ENCODE measurements at places on chromosomes 13 and 19.

GRCh38 chr13:114109641-114110041 is 22.8 kb downstream of the RASA3 start:
- DNase-seq = no peak

GRCh38 chr13:107373551-107373950 is 805.6 kb upstream of the ARGLU1 start:
- DNase-seq = no peak

DNA sequence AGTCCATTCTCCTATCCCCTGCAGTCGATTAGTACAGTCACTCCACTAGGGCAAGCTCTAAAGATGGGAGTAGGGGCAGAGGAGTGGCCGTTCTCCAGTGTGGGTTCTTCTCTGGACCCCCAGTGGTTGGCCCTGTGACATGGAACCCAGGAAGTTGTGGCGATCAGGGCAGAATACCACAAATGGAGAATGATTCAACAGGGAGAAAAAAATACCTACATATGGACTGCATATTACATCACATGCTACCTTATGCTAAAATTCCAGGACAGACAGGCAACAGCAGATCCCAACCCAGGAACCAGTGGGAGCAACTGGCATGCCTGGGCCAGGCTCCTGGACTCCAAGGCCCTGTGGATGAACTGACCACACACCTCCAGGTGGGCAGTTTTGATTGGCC is 20.4 kb downstream of the POU2F2 start:
- no peak for DNase-seq

DNA sequence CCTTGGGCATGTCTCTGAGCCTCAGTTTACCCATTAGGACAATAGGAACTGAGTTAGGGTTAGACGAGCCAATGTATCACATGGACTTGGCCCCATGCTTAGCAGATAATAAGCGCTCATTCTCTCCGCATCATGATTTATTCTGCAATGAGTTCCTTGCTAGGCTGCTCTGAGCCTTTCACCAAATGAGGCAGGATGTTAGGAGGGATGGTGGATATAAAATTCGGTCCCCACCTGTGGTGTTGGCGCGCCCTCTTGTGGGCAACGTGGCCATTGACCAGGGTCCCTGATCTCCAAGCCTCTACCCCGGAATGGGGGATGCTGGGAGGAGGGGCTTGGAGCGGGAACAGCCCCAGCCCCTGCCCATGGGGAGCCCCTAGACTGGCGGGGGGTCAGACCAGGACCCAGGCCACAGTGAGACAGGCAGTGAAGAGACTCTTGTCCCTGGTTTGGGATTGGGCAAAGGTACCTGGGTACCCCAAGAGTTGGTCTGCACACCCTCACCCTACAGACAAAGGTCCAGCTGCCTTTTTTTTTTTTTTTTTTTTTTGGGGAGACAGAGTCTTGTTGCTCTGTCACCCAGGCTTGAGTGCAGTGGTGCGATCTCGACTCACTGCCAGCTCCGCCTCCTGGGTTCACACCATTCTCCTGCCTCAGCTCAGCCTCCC is 43.9 kb downstream of the CERS4 start:
- DNase-seq = peak; percentile 74

GRCh38 chr13:63501702-63502101 is 2086.1 kb upstream of the PCDH20 start:
- DNase-seq = no peak

DNA sequence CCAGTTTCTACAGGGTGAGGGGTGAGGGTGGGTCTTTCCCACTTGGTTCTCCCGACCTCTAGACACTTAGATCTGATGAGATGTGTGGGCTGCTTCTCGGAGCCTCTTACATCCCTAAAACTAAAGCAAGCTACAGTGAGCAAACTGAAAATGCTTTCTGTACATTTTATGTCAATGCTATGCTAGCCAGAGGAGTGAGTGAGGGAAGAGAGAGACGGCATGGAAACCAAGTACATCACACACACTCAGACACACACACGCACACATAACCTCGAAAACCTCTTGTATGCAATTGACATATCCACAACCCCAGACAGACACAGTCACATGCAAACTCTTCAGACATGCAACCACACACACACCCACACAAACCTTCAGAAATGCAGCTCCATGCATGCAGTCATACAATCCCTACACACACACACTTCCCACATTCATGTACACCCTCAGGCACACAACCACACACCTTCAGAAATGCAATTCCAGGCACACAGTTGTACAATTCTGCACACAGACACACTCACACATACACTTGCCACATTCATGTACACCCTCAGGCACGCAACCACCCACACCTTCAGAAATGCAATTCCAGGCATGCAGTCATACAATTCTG is 1.4 kb downstream of the SLC1A6 start:
- no peak for DNase-seq

DNA sequence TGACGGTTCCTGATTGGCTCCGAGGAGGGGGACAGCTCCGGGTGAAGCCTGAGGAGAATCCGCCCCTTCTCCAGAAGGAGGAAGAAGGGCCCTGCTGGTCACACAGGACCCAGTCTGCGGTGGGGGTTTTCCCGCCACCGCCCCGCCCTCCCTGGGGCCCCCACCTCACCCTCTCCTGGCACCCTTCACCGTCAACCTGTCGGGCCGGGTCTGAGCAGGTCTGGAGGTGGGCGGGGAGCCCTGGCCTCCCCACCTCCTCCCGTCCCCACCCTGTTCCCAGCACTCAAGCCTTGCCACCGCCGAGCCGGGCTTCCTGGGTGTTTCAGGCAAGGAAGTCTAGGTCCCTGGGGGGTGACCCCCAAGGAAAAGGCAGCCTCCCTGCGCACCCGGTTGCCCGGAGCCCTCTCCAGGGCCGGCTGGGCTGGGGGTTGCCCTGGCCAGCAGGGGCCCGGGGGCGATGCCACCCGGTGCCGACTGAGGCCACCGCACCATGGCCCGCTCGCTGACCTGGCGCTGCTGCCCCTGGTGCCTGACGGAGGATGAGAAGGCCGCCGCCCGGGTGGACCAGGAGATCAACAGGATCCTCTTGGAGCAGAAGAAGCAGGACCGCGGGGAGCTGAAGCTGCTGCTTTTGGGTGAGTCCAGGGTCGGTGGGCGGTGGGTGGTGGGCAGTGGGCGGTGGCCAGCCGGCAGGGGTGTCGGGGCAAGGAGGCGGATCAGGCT is at the start of gene GNA15:
Gene GNA15 (plus strand): TSS at position 73 of the 723 bp plus-strand sequence. CDS start 418 bp downstream, at position 491.
- DNase-seq = peak; percentile 31
